Epithelial cell of proximal tubule (primary cell): ENCODE measurements at places on chromosomes 2 and 18.
A peak's percentile ranks its signal among the peaks of the same experiment; 100 is the strongest.

DNA sequence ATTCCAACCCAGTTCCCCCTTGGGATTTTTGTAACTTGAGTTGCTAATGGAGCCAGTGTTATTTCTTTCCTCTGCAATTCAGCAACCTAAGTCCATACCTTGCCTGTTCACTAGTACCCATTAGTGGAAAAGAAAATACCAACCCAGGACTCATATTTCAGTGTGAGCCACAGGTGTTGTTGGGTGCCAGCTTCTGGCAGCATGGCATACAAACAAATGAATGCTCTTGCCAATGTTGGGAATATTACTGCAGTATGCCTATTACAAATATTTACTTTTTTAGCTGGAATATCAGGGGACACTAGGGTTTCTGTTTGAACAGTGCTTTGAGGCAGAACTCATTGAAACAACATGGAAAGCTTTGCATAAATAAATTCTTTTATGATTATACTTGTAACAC, 130.2 kb downstream of the NCKAP5 start:
- no peak for DNase-seq

DNA sequence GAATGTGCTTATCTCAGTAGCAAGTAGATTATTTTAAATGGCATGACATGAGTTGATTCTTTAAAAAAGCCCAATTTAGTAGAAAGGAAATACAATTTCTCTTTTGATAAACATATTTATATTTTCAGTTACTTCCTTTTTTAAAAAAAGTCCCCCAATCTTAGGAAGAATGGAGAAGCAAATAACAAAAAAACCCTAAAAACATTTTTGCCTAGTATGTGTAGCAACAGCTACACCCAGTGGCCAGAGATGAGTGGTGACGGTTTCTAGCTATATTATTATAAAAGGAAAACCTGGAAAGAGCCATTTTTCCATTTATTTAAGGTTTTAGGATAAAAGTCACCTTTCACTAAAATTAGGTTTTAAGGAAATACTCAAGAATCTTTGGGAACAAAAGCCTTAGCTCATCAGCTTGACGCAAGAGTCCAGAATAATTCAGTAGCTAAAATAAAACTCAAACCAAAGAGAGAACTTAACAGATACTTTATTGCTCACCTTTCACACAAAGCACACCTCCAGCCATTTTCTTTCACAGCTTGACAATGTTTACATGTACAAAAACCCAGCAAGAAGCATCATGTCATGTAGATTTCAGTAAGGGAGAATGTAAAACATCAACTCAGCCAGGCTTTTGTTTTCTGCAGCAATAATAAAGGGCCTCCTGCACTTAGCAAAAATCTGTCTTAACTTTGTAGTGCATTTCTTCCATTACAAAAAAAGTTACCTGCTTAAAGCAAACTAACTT, 15.7 kb downstream of the FAM98A start:
- DNase-seq: no peak

- DNase-seq: no peak
These were observed 56.9 kb downstream of the DYSF start for GRCh38 chr2:71510196-71510807.

DNA sequence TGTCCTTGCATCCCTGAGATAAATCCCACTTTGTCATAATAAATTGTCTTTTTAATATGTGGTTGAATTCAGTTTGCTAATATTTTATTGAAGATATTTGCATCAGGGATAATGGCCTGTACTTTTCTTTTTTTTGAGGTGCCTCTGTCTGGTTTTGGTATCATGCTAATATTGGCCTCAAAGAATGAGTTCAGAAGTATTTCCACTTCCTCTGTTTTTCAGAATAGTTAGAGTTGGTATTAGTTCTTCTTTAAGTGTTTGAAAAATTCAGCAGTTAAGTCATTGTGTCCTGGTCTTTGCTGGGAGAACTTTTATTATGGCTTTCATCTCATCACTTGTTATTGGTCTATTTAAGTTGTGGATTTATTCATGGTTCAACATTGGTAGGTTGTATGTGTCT, 464.1 kb upstream of the CRIM1 start:
- DNase-seq: no peak

DNA sequence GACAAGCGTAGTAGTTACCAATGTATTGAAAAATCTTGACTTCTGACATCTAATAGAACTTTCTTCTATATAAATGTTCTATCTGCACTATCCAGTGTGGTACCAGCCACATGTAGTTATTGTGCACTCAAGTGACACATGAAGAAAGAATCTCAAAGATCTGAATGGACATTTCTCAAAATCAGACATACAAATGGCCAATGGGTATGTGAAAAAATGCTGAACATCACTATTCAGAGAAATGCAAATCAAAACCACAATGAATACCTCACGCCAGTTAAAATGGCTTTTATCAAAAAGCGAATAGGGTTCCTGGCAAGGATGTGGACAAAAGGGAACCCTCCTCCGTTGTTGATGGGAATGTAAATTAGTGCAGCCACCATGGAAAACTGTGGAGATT, 37.5 kb upstream of the SMCHD1 start:
- DNase-seq: no peak

- peak; percentile 31 for DNase-seq
These were observed 1.1 kb downstream of the TLK1 start for GRCh38 chr2:171159372-171160118.

DNA sequence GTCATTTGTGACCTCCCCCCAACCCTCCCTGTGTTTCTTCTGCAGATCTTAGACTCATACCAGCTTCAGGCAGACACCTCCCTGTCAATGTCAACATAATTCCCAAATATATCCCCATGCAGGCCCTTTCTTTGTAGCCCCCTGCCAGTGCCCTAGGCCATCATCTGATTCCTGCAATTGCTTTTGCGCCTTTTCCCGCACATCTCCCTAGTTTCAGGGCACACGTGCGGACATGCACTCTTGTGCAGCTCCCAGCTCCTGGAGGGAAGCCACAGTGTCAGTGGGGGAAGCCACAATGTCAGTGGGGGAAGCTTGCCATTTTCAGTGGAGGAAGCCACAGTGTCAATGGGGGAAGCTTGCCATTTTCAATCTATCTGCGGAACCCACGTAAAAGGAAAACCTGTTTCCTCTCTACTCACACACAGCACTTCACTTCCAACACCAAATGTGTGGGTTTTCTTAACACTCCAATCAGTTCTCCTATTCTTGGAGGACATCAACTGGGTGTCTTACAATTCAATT, 256.4 kb downstream of the ACKR3 start:
- DNase-seq: no peak

DNA sequence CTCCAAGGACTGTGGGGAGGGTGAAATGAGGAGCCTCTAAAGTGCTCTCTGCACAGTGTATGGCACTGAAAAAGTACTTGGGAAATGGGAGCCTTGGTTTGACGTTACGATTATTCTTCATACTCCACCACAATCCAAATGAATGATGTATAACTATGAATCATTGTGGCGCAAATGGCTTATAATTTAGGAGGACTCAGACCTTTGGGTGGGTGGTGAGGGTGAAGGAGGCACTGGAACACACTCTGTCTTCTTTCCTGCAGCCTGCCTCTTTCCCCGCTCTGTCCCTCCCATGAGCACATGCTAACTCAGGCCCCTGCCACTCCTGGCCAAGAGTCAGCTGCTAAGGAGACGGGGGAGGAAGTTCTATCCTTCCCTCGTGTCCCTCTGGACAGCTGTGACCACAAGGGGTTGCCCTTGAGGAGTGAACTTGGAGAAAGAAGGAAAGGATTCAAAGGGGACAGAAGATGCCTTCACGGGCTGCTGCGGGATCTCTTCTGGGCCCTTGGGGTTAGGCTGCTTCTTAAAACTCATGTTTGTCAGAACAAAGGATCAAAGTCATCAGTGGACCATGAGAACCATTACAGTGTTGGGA, 36.5 kb downstream of the POLR1A start:
- no peak for DNase-seq

DNA sequence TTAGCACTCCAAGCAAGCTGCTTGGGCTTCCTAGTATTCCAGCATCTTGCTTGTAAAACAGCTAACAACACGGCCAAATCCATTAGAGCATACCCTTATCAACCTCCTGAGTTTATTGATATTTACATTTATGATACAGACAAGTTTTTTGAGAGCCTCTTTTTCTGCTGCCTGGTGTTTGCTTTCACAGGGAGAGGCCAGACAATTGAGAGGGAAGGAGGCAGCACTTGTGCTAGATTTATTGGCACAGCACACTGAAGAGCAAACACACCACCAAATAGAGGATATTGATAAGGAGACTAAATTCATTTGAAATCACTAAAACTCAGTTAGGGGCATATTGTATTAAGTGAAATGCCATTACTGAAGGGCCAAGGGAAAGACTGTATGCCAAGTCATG, 1142.3 kb upstream of the FANCL start:
- no peak for DNase-seq

DNA sequence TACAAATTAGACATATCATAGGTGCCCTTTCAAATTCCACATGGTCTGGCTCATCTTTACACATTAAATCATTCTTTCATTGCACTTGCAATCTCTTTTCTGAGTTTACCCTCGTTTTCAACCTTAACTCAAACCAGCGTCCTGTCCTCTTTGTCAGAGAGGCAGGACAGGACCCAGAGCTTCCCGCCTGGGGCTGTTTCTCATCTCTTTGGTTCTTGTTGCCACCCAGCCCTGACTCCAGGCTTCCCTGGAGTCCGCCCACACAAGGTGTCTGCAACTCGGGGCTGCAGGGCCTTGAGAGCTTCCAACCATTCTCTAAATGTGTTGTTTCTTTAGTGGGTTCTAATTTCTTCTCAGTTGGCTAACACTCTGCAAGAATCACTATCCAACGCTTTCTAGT, 24.4 kb downstream of the RBMS1 start:
- DNase-seq: no peak

- no peak for DNase-seq
These were observed 63.4 kb downstream of the DNAH6 start for GRCh38 chr2:84579661-84580060.

DNA sequence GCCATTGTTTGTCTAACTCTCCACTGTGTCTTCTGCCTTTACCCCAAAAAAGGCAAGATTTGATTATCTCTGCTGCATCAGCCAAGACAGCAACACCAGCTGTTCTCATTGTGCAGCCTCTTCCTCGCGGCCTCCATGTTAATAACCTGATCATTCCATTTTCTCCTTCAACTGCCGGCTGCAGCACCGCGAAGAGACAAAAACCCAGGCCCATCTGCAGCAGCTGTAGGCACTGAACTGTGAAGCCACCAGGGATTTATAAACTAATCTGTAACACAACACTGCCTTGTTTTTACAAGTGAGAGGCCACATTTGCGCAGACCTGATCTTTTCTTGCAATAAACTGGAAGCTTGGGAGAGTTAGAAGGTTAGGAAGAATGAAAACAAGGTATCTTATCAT, 147.8 kb downstream of the SATB2 start:
- no peak for DNase-seq

- DNase-seq: no peak
These were observed 395.6 kb upstream of the TRIB2 start for GRCh38 chr2:12320991-12321641.

DNA sequence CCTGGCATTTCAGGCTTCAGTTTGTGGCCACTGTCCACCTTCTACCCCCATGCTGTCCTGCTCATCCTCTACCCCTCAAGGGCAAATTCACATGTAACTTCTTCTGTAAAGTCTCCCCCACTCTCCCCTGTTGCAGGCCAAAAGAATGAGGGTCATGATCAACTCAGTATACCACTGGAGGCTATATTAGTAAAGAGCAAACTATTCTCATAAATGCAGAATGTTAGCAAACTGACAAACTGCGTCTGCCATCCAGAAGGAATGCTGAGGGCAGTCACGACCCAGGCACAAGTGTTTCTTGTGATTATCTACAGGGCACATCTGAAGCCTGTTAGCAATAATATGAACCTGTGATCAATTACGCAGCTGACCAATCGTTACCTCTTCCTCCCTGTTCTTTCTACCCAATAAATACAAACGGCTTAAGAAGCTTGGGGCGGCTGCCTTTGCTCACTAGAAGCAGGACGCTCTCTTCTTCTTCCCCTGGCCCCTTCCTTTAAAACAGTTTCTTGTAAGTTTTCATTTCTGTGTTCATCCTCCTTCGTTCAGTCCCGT, 58.3 kb downstream of the SEPTIN10 start:
- no peak for DNase-seq

DNA sequence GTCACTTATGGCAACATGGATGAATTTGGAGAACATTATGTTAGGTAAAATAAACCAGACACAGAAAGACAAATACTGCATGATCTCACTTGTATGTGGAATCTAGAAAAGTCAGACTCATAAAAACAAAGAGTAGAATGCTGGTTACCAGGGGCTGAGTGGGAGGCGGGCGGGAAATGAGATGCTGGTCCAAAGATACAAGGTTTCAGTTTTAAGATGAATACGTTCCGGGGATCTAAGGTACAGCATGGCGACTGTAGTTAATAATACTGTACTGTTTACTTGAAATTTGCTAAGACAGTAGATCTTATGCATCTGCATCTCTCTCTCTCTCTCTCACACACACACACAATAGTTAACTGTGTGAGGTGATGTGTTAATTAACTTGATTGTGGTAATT, 14.2 kb downstream of the FAM110C start:
- DNase-seq: no peak
